ENCODE measurements at places on chromosomes 12 and 14.

GRCh38 chr12:49716553-49716952, 9.3 kb upstream of the FMNL3 start:
- no peak for DNase-seq

GRCh38 chr12:115891556-115892164, 385.8 kb downstream of the MED13L start:
- DNase-seq: no peak

- no peak for DNase-seq
Measured at GRCh38 chr14:32137313-32137712, 60.2 kb downstream of the ARHGAP5 start.

- no peak for DNase-seq
Measured at GRCh38 chr12:66742508-66743367, 63.9 kb upstream of the GRIP1 start.

GRCh38 chr14:61992139-61992538, 229.9 kb downstream of the SNAPC1 start:
- no peak for DNase-seq

DNA sequence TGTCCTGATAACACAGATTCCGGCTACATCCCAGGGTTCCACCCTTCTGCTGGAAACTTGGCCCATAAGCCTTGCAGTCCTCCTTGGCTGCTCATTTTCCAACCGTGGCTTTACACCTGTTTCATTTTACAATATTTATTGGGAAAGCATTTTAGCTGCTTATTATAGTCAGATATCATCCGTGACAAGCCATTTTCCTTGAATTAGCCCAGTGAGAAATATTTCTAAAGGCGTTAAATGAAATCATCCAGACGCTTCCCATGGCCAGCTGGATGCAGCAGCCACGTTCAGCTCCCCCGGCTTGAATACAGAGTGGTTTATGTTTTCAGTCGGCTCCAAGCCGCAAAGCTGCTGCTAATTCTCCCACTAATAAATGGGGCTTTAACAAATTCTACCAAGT, 245.0 kb upstream of the PELI2 start:
- DNase-seq: no peak

GRCh38 chr14:66017927-66018326, 468.2 kb upstream of the CCDC196 start:
- no peak for DNase-seq

DNA sequence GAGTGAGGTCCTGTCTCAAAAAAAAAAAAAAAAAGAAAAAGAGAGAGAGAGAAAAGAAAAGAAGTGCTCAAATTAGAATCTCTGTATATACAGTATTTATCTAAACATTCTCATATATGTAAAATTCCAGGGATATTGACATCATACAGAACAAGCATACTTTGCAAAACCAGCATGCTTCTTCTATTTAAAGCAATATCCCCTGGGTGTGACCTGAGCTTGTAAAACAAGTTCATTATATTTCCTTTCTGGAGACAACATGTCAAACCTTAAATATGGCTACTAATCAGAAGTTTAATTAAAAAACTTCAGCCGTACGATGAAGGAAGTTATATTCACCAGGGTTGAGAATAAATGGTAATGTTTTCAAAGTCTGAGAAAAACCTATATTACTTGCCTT, 175.8 kb upstream of the HMGA2 start:
- no peak for DNase-seq

GRCh38 chr12:27711317-27711682, 668 bp downstream of the MRPS35 start:
- DNase-seq: no peak

- DNase-seq: no peak
Measured at GRCh38 chr12:27751386-27752047, 28.5 kb upstream of the KLHL42 start.

DNA sequence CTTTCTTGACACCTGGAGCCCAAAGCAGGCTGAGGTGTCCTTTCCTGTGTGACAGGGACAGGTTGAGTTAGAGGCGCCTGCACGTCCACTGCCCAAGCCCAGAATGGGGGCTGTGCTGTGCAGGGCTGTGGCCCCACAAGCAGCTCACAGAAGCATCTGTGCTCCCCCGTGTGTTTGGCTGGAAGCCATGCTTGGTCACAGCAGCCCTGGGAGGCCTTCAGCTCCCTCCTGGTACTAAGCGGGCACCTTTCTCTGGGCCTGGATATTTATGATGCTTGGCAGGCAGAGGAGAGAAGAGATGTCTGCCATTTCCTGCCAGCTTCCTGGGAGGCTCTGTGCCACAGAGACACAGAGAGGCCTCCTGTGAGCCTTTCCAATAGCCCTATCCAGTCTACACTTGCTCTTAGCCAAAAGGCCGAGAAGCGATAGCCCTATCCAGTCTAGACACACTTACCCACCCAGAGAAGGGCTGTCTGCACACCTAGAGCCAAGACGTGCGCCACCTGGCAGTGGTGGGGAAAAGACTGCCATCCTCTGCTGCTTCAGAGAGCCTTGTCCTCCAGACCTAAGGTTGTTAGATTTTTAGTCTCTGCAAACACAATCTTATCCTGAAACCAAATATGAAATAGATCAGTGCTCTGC, 117.4 kb downstream of the GCH1 start:
- DNase-seq: no peak

- no peak for DNase-seq
Measured at GRCh38 chr14:90345239-90345557, 13.5 kb upstream of the NRDE2 start.

DNA sequence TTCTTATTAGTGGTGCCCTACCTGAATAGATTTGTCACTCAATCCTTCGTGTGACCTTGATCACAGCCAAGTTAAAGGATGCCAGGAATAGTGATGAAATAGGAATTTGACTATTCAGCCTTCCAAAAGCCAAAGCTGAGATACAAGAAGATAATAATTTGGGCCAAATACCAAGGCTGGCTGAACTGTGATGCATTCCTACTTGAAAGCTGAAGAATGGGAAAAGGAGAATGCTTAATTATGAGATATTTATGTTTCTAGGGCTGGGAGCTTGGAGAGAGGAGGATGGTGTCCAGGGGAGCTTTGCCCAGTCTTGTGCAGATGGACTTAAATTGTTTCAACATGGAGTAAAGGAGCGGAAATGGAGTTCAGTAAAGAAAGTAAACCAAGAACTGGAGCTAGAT, 5.2 kb downstream of the RNASE7 start:
- DNase-seq: no peak

Data from brain pericyte (primary cell).